Coronary artery (tissue), 2 donors: ENCODE measurements at places on chromosomes 7 and 10.

- no peak for DNase-seq
These were observed 497 bp upstream of the RAB11FIP2 start for GRCh38 chr10:118047157-118047719.

DNA sequence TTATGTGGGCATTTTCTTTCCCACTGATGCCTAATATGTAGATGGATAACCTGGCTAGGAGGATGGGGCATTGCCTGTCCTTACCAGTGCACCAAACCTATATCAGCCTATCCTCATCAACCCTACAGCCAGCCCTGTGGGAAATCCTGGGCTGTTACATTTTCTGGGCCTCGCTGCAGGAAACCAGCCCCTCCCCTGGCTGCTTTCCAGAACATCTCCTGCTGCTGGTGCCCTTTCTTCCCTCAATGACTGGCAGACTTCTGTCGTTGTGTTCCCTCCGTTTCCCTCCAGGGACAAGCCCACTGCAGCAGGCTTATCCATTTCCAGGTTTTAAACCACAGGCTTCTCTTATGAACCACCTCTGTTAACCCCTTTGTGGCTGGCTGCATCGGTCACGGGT, 486.1 kb upstream of the COBL start:
- no peak for DNase-seq

- no peak for DNase-seq
These were observed 170.7 kb upstream of the PLPP4 start for GRCh38 chr10:120286280-120286679.

DNA sequence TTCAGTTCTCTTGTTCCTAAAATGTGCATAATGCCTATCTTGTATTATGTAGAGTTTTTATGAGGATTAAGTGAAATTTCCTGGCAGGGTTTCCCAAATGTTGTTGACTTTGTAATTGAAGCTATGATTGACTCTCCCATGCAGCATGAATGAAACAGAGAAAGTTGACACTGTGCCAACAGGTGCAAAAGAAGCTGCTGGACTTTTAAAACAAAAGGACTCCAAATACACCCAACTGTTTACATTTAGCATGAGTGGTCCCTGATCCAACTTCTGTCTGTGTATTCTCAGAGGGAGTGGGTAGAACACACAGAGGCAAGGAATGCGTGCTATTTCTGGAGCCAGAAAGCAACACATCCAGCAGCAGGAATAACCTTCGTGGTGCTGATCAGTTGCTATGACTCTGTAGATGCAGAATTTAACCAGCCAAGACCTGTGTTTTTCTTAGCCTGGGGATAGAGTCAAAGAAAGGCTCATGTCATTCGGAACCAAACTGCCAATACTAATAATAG, 14.4 kb upstream of the RBM20 start:
- DNase-seq: no peak

DNA sequence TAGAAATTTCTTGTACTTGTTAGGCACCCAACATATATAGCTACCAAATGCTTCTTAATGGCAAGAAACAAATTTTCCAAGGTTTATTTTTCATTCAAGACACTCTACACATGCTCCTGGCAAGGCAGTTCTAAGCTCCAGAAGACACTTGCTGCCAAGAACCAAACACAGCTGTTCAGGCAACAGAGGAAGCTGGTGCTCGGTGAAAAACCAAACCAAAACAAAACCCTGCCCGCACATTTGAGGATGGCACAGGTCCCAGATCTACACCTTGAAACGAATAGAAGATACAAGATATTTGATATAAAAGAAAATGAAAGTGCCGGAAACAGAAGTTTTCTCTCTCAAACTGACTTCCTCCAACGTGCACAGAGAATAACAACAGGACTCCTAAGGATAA, 4.9 kb upstream of the DNTT start:
- no peak for DNase-seq
